ENCODE measurements at places on chromosomes 1 and 21. TPM values are rescaled to one million over a fixed set of nuclear protein-coding genes. Genes with fewer than 3 reads are reported as not detected.

CACNA1S gene
- not detected for total RNA-seq

NDC1 gene
- total RNA-seq, result 8.2 TPM

F13B gene
- not detected for total RNA-seq

RSPO1 gene
- total RNA-seq, result 0.35 TPM

OR2L3 gene
- not detected for total RNA-seq

RABGAP1L gene
- 170 TPM for total RNA-seq

FLAD1 gene
- total RNA-seq, result 29.7 TPM

MTF1 gene
- 8.9 TPM for total RNA-seq

KRTAP19-1 gene
- not detected for total RNA-seq

ACTL8 gene
- total RNA-seq, result not detected

CD1B gene
- not detected for total RNA-seq

SLC1A7 gene
- total RNA-seq, result not detected

RNU1-3 gene
- under 0.01 TPM for total RNA-seq

DDAH1 gene
- 50.3 TPM for total RNA-seq

OVAAL gene
- not detected for total RNA-seq

KLHDC9 gene
- total RNA-seq, result not detected

CSMD2 gene
- 0.57 TPM for total RNA-seq

OXCT2 gene
- 7.4 TPM for total RNA-seq

C8A gene
- total RNA-seq, result not detected

FLVCR1 gene
- total RNA-seq, result 19.8 TPM

SH2D5 gene
- total RNA-seq, result not detected

MX2 gene
- 17.7 TPM for total RNA-seq

TDRD5 gene
- not detected for total RNA-seq

DLGAP3 gene
- total RNA-seq, result 0.53 TPM

RIPPLY3 gene
- total RNA-seq, result not detected

LCE1F gene
- total RNA-seq, result not detected

C8B gene
- not detected for total RNA-seq

MATN1 gene
- not detected for total RNA-seq

OR10Z1 gene
- not detected for total RNA-seq

SLC6A17 gene
- total RNA-seq, result not detected

C1orf56 gene
- not detected for total RNA-seq

KRTAP13-2 gene
- not detected for total RNA-seq

ERG gene
- total RNA-seq, result 4.4 TPM

DENND2D gene
- 220 TPM for total RNA-seq

HLX gene
- total RNA-seq, result 18.2 TPM

IL20 gene
- total RNA-seq, result not detected

Data from Peyer's patch (tissue), 4 donors.